Mesothelial cell of epicardium (in vitro differentiated cells): ENCODE measurements at places on chromosomes 13 and 19.

DNA sequence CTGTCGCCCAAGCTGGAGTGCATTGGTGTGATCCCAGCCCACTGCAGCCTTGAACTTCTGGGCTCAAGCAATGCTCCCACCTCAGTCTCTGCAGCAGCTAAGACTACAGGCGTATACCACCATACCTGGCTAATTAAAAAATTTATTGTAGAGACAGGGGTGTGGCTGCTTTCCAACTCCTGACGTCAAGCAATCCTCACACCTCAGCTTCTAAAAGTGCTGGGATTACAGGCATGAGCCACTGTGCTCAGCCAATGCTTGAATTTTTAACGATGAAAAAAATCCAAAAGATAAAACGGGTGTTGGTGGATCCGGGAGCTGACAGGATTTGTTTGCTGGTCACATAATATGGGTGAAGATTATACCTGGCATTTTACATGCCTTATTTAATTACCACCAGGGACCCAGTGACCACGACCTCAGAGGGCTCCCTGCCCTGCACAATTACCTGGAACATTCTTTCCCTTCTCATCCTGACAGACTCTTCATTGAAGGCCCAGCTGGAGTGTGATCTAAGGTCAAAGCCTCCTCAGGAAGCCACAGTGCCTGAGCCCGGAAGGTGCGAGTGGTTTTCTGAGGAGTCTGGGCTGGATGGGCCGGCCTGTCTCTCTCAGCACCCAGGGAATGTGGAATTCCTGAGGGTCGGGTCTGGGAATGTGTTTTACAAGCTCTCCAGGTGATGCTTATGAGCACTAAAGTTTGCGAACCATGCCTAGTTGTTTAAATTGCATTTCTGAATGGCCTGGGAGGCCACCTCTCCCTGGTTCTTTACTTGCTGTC is 193.3 kb downstream of the USP12 start:
- H3K36me3 ChIP-seq: no peaks in the 10 kb centered on the region
- no peak overlapping the region for H3K27ac ChIP-seq
- H3K27me3 ChIP-seq: peaks cover 19% of the 10 kb centered on the region
- no peak for DNase-seq
- peaks cover 28% of the 10 kb centered on the region for H3K4me1 ChIP-seq
- H3K4me3 ChIP-seq: no peak overlapping the region

GRCh38 chr13:36061621-36062020 is 69.6 kb downstream of the DCLK1 start:
- no peaks in the 10 kb centered on the region for H3K27me3 ChIP-seq
- H3K4me3 ChIP-seq: no peak overlapping the region
- peaks cover 3% of the 10 kb centered on the region for H3K36me3 ChIP-seq
- peak overlapping the region; percentile 47 for H3K27ac ChIP-seq

- no peak for DNase-seq
- no peaks in the 10 kb centered on the region for H3K27me3 ChIP-seq
- no peak overlapping the region for H3K27ac ChIP-seq
- H3K4me1 ChIP-seq: peaks cover 32% of the 10 kb centered on the region
These were observed 576.7 kb downstream of the DIAPH3 start for GRCh38 chr13:59587030-59587429.

GRCh38 chr13:90445179-90445578 is 902.3 kb upstream of the MIR17HG start:
- H3K27me3 ChIP-seq: no peaks in the 10 kb centered on the region
- no peak overlapping the region for H3K4me3 ChIP-seq
- peak overlapping the region; percentile 87 for H3K27ac ChIP-seq
- no peak for DNase-seq
- peaks cover 11% of the 10 kb centered on the region for H3K4me1 ChIP-seq

- no peak for DNase-seq
- H3K4me3 ChIP-seq: no peak overlapping the region
- no peaks in the 10 kb centered on the region for H3K27me3 ChIP-seq
- no peaks in the 10 kb centered on the region for H3K4me1 ChIP-seq
These were observed 69.2 kb upstream of the MIR17HG start for GRCh38 chr13:91278291-91278690.

DNA sequence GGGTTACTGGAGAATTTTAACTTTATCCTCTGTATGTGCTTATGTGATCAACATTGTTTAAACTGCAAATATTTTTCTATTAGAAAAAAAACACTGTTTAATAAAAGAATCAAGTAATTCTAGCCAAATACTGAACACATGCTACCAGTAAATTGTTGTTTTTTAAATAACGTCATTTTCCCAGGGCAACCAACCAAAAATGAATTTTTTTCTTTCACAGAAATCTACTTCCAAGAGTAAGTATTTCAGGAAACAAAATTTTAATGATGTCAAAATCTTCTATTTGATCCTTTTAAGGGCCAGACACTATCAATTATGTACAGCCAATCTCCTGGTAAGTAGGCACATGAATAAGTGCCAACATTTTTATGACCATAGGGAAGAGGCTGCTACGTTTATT is 57.1 kb downstream of the TUBGCP3 start:
- H3K36me3 ChIP-seq: peaks cover 5% of the 10 kb centered on the region
- no peak overlapping the region for H3K4me3 ChIP-seq
- DNase-seq: no peak
- H3K27me3 ChIP-seq: no peaks in the 10 kb centered on the region
